Activated gamma-delta T cell treated with anti-CD3 and anti-CD28 coated beads, Interleukin-2, amount 50 U/mL, for 16 hours (primary cell): ENCODE measurements at places on chromosomes 7 and 10.
A peak's percentile ranks its signal among the peaks of the same experiment; 100 is the strongest.

DNA sequence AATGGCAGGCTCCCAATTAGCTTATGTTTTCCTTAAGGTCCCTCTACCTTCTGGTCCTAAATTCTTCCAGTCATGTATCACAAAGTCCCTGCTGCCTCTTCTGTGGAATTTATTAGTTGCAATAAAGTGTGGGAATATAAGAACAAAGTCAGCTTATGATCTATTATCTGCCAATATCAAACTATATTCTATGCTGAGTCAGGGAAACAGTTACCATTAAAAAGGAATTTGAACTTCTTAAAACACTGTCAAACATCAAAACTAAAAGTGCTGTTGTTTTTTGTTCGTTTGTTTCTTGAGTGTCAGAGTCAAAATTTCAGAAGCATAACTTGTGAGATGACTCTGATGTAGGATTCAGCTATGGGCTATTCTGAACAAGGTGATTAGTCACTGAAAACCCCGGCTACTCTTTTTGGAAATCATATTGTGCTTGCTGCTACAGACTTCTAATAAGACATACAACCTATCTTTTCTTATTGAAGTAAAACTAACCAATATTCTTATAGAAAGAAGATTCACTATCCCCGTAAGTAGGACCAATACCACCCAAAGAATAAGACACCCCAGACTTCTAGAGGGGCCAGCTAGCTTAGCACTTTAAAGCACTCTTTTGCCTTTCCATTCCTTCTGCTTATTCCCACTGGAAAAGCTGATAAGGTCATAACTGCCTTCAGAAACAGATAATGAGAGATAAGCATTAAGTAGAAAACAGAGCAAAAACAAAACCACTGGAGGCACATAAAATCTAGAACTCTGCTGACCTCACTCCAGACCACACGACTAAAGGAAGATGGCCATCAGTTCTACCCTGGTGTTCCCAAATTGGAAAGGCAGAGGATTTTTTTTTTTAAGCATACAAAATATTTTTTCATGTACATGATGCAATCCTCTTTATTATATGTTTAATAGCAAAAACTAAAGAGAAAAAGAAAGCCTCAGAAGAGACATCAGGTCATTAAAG, 370.6 kb downstream of the PARD3 start:
- no peak for DNase-seq

DNA sequence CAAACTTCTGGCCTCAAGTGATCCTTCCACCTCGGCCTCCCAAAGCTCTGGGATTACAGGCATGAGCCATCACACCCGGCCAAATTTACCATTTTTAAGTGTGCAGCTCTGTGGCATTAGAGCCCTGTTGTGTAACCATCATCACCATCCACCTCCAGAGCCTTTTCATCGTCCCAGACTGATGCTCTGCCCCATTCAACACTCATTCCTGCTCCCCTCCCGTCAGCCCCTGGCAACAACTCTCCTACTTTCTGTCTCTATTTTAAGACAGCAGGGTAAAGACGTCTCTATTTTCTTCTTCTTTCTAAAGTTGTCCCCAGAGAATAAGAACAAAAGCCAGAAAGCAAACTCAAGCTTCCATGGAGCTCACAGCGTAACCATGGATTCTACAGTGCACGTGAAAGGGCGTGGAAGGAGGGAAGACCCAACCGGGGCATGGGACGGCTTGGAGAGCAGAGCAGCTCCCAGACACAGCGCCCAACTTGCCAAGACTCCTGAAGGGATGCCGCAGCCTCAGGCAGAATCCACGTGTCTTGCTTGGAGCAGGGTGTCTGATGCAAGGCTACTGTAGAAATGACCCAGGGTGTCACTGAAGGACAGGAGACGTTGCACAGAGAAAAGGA, 42.7 kb upstream of the PITRM1 start:
- no peak for DNase-seq

- no peak for DNase-seq
Measured at GRCh38 chr7:45160417-45160881, 2.9 kb downstream of the RAMP3 start.

DNA sequence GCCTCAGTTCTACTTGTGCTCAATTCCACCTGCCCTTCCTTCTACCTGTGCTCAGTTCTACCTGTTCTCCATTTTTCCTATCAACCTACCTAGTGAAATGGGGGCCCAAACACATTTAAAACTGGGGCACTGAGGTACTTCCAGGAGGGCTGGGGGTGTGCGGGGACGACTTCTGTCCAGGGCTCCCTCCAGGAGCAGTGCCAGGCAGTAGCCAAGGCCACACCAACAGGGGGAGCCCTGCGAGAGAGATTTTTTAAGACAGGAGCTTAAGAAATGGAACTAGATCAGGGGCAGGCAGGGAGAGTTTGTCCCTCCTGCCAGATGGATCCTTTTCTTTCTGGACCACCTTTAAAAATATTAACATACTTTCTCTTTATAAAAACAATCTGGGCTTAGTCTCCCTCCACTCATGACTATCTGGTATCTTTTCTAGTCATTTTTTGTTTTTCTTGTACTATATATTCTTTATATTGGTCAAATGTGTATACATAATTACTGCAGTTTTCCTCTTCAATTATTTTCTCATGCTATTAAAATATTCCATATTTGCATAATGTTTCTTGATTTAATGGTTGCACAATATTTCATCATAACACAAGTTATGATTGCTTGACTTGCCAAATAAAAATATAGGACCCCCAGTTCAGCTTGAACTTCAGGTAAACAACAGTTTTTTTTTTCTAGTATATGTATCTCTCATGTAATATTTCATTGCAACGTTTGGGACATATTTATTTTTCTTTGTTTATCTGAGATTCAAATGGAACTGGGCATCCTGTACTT, 47.3 kb upstream of the INSYN2A start:
- DNase-seq = peak; percentile 9

DNA sequence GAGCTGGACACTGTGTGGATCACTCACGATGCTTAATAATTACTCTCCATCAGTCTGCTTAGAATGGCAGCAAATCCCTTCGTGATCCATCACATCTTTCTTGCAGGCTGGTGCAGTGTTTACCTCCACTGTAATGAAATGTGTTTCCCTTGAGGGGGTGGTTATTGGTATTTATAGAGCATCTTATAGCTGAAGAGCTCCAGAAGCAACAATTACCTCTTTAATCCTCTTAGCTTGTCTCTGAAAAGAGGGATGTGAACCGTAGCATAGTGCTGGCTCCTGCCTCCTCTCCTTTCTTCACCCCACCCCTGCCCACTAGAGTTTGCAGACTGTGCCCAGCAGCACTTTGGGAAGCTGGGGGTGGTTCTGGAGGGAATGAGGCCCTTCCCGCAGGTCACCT, 132.6 kb downstream of the CAMK1D start:
- DNase-seq = no peak
